Kidney (tissue), 22 donors: ENCODE measurements at places on chromosomes 6 and 20.

DNA sequence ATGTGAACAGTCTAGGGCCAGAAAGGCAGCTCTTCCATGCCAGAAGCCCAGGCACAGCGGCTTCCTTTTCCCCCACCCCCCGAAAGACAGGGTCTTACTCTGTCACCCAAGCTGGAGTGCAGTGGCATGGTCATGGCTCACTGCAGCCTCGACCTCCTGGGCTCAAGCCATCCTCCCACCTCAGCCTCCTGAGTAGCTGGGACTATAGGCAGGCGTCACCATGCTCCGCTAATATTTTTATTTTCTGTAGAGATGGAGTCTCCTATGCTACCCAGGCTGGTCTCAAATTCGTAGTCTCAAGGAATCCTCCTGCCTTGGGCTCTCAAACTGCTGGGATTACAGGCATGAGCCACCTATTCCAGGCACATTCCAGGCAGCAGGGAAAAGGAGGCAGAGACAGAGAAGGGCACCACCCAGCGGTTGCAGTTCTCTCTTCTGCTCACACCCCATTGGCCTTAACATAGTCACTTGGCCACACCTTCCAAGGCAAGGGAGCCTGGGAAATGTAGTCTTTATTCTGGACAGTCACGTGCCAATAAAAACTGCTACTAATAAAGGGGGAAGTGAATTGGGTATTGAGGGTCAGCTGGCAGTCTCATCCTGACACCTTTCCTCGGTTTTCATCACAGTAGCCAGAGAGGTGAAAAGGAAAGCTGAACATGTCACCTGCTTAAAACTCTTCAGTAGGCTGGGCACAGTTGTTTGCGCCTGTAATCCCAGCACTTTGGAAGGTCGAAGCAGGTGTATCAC, 205.9 kb downstream of the ZMYND8 start:
- peak; percentile 86 for DNase-seq

- no peak for DNase-seq
Observed at GRCh38 chr6:39353698-39354315, 31.3 kb upstream of the KCNK16 start.

DNA sequence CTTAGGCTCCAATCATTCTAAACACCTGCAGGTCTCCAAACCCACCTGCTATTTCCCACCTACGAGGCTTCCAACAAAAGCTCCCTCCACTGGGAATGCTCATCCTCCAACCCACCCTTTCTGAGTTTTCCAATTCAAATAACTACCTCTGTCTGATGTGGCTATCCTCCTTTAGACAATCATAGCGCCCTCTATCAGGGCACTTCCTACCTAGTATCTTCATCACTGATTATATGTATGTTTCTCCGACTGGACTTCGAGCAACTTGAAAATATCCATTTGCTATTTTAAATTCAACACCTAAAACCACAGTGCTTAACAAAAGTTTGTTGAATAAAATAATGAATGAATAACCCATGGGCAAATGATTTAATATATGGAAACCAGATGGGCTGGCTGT, 41.3 kb downstream of the MTFR2 start:
- DNase-seq: no peak

DNA sequence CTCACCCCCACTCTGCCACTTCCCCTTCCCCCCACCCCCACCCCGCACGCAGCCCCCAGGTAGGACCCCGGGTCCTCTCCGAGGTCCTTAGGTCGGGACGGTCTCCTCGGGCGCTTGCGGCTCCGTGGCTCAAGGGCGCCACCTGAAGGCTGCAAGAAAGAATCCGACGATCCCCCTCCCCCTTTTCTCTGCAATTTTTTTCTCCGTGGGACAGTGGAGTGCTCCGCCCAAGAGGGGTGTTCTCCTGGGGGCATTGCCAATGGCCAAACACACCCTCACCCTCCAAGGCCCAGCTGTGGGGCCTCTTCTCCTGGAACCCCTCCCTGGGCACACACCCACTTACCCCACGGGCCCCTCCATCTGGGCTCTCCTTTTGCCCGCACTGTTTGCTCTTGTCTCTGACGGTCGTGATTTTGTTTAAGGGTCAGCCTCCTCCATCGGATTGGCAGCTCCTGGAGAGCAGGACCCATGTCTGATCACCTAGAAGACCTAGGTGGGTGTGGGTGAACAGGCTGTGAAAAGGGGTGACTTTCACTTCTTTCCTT, 1.1 kb upstream of the TMEM74B start:
- peak; percentile 44 for DNase-seq

DNA sequence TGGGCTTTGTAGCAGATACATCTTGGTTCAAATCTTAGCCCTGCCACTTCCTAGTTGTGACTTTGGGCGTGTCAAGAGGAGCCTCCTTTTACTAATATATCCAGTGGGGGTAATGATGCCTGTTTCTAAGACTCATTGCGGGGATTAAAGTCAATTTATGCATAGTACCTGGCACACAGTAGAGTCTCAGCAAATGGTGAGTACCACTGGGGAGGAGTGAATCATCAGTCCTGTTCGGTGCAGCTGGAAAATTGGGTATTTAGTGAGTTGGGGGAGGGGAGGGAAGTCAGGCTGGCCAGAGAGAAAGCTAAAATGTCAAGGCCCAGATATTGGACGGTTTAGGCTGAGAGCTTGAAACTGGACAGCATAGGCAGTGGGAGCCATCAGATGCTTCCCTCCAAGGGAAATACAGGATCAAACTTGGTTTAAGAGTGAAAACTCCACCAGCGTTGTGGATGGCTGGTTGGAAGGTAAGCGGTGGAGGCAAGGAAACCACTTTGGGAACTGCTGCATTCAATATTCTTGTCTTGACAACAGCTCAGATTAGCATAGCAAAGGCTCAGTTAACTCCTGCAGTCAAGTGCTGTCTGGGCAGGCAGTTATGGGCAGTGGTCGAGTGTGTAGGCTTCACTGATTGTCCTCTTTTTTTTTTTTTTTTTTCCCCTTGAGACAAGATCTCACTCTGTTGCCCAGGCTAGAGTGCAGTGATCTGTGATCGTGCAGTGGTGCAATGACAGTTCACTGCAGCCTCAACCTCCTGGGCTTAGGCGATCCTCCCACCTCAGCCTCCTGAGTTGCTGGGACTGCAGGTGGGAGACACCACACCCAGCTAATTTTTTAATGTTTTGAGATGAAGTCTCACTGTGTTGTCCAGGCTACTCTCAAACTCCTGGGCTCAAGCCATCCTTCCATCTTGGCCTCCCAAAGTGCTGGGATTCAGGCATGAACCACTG, 12.9 kb downstream of the PPP1R16B start:
- no peak for DNase-seq

DNA sequence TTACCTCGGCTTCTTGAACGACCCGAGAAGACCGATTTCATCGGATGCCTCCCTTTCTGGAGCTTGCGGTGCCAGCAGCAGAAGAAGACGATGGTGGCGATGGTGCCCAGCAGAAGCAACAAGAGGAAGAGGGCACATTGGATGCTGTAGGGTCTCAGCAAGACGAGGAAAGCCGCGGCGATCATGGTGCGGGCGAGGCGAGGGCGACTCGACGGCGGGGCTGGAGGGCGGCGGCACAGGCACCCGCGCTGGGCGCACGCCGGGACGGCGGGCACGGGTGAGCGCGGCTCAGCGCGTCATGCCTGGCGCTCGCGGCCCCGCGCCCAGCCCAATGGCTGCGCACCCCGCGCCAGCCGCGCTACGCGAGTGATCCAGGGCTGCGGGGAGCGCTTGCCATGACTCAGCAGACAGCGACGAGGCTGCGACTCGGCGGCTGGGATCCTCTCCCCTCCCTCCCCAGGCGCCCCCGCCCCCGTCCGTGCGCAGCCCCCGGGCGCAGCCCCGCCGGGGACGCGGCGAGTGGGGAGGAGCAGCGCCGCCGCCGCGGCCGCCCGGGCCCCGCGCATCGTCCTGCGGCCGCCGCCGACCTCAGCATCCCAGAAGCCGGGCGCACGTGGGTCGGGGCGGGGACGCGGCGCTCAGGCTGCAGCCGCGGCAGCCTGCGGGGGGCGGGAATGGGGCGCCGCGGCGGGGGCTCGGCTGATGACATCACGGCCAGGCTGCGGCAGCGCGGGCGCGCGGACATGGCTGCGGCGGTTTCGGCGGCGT, at the start of gene BEND6:
TSS of gene BEND6 (plus strand) at position 705 of the 768 bp plus-strand sequence. CDS start 26,704 bp downstream, outside the sequence.
- peak; percentile 75 for DNase-seq

GRCh38 chr6:54063228-54063539, 48.1 kb upstream of the MLIP start:
- no peak for DNase-seq

DNA sequence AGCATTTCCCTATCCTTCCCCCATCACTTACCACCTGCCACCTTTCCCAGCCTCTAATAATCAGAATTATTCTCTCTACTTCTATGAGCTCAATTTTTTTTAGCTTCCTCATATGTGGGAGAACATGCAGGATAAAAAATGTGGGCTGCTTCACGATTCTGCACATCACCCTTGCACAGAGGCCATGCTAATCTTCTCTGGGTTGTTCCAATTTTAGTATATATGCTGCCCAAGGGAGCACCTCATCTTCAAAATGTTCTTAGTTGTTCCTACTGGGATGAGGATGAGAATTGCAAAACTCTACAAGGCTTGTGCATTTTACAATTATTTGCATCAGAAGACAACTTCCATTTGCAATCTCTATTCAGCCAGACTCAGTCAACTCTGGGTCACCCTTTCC, 58.1 kb downstream of the LAMA4 start:
- DNase-seq: no peak

GRCh38 chr6:37759221-37760144, 60.0 kb upstream of the ZFAND3 start:
- no peak for DNase-seq

DNA sequence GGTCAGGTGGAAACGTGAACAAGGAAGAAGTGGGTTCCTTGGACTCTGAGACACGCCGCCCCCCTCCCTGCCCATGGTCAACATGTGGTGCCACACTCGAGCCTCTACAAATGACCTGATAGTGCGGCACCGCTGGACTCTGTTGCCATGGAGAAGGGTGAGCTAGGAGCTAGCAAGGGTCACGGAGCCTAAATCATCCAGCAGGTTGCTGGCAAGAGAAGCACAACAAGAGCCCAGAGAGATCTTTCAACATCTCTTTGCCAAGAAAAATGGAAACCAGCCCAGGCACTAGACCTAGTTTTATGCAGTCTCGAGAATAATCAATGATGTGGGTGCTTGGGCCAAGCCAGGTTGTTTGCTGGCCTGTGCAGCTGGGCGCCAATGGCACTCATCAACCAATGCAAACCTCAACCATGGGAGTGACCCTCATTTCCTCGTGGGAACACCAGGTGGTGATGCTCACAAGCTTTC, 69.5 kb downstream of the NOL4L start:
- no peak for DNase-seq

GRCh38 chr6:84639396-84639795, 125.0 kb downstream of the TBX18 start:
- DNase-seq: no peak

DNA sequence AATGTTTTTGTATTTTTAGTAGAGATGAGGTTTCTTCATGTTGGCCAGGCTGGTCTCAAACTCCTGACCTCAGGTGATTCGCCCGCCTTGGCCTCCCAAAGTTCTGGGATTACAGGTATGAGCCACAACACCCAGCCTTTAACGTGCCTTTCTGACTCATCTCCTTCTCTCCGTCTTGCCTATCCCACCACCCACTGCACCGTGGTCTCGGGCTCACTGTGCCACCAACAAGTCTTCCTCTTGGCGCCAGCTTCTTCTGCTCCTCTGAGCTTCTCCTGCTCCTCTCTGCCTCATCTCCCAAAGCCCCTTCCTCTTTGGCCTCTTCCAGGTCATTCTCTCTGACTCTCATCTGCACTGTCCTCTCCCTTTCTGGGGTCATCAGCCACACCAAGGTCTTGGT, 41.0 kb downstream of the TMEM242 start:
- no peak for DNase-seq

DNA sequence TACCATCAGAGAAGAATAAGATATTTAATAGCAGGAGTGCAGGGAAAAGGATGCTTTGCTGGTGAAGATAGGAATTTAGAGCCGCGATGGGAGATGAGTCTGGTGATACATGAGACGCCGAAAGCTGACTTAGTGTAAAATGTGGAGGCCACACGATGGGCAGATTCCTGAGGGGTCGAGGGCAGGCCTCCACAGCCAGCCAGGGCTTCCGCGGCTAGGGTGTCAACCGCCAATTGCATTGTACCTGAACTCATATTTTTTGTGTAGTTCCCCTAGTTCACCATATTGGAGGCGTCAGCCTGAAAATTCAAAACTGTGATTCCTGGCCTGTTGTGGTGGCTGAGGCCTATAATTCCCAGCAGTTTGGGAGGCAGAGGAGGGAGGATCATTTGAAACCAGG, 8.5 kb downstream of the ETV7 start:
- no peak for DNase-seq

DNA sequence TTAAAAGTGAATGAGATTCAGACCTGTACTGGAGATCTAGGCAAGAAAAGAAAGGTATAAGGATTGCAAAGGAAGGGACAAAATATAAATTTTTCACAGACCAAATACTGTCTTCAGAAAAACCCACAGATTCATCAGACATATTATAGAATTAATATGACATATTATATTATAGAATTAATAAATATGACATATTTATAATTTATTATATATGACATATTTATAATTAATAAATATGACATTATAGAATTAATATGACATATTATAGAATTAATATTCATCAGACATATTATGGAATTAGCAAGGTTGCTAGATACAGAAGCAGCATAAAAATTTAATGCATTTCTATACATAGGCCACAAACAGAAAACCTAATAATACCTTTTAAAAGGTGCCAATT, 44.7 kb upstream of the GNRH2 start:
- no peak for DNase-seq

DNA sequence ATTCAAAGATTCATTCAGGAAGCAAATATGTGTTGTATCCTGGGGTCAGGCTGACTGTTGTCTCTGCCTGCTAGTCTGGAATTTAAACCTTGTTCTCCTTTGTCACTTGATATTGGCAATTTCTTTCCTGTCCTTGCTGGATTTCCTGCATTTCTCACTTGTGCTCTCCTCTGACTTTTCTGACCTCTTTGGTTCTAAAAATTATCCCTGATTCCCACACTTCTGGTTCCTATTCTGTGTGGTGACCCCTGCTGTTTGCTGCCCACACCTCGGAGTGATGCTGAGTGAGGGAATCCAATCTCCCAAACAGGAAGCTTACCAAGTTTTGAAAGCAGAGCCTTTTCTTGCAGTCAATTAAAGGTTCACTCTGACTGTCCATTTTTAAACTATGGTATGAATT, 345.3 kb downstream of the CDKAL1 start:
- DNase-seq: no peak

DNA sequence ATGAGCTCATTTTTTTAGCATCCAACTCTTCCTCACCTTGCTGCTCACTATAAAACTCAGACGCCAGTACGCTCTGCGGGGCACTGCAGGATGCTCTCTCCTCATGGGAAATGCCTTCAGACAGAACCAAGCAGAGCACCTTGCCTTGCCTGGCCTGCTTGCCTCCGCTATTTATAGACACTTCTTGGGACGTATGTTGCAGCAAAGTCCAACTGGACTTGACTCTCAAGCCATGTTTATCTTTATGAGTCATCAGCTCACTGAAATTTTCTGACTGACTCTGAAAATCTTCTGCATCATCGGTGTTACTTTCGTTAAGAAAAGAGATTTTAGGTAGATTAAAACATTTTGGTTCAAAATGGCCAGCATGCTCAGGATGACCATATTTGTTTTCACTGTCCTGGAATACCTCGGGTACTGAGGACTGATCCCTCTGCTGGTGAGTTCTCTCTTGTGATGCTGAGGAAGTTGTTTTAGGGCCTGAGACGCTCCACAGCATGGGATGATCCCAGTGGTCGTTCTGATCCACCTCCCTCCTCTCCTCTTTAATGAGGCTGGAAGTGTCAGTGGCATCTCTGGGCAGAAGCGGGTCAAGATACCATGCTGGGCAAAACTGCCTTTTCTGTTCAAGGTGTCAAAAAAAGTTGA, 204.5 kb downstream of the KIF16B start:
- DNase-seq: no peak

GRCh38 chr20:22795871-22796270, 211.5 kb upstream of the FOXA2 start:
- DNase-seq: no peak
